ENCODE measurements at places on chromosomes 4 and X. TPM values are rescaled to one million over a fixed set of nuclear protein-coding genes. Genes with fewer than 3 reads are reported as not detected.

ADAMTS3 gene
- total RNA-seq = 6.7 TPM

STK26 gene
- 78.0 TPM for total RNA-seq

- no peak for DNase-seq
Measured at GRCh38 chrX:23727206-23727605, 15.9 kb downstream of the ACOT9 start.

DNA sequence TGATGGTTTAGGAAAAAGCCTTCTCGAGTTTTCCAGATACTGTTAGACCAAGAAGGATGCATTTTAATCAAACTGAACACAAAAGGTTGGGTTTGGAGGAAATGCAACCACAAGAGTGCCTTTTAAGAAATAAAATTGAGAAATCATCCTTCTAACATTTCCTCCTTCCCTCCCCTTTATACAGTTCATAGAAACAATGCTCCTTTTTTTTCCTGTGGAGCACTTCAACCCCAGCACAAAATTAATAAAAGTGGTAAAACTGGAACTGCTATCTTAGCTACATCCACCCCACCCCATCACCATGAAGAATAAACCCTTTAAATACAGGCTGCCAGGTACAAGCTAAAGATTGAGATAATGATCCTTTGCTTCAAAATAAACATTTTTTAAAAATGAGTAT, 211.1 kb downstream of the RELL1 start:
- DNase-seq = no peak

GRCh38 chr4:90946945-90947344, 819.8 kb downstream of the CCSER1 start:
- DNase-seq = no peak

GRCh38 chr4:7217474-7218321, 25.4 kb downstream of the SORCS2 start:
- DNase-seq = no peak

- DNase-seq = peak; percentile 74
Measured at GRCh38 chr4:76087007-76087769, 12.7 kb downstream of the ART3 start.

Measured in SJCRH30 (cell line).